Brain microvascular endothelial cell (primary cell): ENCODE measurements at places on chromosomes 12 and 14.
A peak's percentile ranks its signal among the peaks of the same experiment; 100 is the strongest.

DNA sequence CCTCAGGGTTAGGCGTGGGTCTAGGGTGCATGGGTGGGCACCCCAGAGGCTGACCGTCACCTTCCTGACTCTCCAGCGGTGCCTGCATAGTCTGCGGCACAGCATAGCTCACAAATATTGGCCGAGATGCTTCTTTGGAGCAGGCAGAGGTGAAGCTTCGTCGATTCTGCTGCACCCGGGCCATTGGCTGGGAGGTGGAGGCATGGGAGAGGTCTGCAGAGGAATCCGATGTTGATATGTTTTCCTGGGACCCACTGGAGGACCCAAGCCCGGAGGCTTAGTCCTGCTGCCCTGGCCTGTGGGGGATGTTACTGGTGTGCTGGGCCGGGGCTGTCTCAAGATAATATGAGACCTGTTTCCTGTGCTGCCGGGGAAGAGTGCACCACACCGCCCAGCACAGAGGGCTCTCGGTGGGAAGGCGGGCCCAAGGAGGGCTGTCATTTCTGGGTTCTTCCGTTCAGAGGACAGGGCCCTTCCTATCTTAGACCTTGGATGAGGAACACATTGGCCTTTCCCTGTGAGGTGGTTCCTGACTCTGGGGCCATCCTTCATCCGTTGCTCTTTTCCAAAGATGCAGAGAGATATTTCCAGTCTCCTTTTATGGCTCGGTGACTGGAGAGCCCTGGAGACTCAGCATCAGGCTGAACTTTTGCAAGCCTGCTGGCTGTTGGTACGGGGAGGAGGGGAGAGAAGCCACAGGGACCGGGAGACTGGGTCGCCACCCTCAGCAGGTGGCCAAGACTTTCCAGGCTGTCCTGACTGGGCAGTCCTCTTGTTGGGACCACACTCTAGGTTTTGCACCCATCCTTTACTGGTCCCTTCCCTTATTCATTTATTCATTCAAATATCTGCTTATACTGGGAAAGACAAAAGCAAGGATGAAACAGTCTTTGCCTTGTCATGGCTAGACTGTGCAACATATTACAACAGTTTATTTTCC lies 143.5 kb downstream of the TSPAN9 start:
- no peak for DNase-seq

DNA sequence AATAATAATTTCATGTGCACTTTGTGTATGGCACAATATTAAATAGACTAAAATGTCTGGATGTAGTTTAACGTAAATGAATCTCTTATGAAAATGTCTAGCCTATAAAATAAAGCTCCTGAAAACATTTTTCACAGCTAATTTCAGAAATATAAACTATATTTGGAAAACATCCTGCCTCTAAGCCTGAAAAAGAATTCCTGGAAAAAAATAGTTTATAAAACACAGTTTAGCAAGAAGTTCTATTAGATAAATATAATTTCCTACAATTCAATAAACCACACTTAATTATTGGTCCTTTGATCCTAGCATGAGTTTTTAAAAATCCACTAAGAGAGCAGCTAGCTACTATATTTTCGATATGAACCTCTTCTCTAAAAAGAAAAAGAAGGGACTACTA lies 159.9 kb downstream of the ADAMTS20 start:
- DNase-seq = no peak

DNA sequence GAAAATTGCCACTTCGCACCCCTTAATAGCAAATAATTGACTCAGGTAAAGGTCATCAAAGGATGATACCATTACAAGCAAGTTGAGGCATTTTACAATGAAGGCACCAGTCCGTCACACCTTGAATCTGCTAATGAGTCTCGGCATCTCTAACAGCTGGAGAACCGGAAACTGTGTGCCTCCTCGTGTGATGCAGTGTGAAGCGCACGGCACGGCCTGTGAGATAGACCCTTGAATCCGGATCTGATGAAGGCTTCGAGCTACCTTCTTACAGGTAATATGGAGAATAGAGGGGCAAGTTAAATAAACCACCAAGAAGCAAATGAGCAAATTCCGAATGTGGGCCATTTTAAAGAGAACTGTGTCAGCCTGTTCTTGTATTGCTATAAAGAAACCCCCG lies 19.8 kb upstream of the TUBA1A start:
- DNase-seq = no peak

DNA sequence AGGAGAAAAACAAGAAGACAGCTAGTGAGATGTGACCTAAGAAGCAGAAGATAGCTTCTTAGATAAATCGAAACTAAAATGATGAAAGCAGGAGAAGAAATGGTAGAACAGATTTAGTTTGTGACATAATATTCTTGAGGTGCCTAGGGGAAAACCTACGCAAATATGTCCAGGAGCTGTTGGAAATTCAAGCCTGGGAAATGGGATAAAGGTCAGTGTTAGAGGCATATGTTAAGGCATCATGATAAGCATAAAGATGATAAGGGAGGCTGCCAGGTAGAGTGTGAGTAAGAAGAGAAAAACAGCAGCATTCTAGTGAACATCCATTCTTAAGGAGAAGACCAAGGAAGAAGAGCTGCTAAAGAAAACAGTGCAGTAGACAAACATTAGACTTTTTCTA lies 109.6 kb upstream of the LGR5 start:
- DNase-seq = no peak

GRCh38 chr12:70305794-70306193 lies 60.3 kb upstream of the KCNMB4 start:
- no peak for DNase-seq

GRCh38 chr14:89956661-89957009 lies 908 bp downstream of the TDP1 start:
- no peak for DNase-seq

DNA sequence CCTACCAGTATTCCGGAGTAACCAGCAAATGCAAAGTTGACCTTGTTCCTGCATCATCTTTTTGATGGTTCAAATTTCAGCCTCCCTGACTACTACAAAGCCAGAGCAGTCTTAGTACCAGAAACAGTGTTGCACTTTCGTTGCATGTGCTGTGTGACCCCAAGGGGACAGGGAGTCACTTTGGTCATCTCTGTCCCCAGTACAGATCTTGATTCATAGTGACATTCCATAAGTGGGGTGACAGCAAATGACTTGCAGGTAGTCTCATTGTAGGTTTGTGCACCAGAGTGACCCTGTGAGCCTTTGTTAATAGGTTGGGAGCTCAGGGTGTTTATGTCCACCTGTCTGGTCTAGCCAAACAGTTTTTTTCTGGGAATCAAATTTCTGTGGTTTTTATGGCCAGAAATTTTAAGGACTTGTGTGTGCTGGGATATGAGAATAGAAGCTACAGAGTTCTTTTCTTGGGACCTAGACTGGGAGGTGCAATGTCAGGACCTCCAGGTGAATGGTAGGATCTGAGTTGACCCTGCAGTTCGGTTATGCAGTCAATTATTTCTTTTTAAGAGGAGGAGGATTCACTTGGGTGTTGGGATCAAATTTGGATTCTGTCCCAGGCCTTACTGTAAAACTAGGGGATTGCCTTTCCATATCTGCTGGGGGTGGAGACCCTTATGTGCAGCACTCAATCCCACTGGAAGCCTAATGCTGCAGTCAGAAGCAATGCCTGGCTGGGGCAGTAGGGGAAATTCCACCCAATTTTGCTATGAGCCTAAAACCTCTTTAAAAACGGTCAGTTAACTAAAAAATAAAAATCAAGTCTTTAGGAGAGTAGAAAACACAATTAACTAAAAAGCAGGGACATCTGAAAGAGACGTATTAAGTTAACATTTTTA lies 10.1 kb downstream of the EIF5 start:
- DNase-seq = no peak

- DNase-seq = no peak
Observed at GRCh38 chr12:130405332-130405731, 67.6 kb downstream of the PIWIL1 start.

DNA sequence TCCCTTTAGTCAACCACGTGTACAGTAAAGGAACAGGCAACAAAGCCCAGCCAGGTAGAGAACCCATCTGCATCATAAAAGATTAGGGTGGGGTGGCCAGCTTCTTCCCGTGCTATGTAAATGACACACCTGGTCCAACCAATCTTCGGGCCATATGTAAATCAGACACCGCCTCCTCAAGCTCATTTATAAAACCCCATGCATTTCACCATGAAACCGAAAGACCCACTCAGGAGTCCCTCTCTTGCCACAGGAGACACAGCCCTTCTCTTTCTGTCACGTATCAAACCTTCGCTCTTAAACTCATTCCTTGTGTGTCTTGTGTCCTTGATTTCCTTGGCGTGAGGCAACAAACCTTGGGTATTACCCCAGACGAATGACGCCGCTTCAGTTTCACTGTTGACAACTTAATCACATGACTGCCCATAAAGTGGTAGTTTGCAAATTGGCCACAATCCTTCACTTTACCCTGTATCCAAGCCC lies 59.8 kb upstream of the TBPL2 start:
- DNase-seq = no peak

DNA sequence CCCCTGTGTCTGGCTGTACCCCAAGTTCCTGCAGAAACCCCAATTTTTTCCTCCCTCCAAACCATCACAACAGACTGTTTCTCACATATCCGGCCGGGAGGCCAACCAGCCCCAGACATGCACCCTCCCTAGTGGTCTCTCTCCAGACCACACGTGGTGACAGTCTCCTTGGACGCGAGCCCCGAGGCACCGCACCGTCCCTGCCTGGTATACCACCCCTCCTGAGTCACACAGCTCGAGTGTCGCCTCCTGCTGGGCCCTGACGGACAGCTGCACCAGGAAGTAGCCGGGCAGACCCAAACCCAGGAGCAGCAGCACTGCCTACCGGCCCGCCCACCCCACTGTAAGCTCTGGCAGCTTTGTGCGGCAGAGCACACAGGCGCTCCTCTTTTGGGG lies 97.4 kb downstream of the RFLNA start:
- DNase-seq = peak; percentile 79

GRCh38 chr12:26275313-26276131 lies 80.1 kb downstream of the SSPN start:
- DNase-seq = peak; percentile 32

DNA sequence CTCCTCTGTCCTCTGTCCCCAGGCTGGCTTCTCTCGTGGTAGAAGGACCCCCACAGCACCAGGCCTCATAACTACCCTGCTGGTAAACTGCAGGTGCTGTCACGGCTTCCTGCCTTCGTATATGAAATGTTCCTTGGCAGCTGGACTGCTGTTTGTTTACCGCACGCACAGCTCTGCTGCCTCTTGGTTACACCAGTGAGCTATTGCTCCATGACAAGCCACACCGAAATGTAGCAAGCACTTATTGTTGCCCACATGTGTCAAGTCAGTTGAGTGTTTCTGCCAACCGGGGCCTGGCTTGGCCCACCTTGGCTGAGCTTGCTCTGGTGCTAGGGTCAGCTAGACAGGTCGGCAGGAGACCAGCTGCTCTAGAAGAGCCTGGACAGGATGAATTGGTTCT lies 21.7 kb upstream of the TCL1B start:
- DNase-seq = no peak

DNA sequence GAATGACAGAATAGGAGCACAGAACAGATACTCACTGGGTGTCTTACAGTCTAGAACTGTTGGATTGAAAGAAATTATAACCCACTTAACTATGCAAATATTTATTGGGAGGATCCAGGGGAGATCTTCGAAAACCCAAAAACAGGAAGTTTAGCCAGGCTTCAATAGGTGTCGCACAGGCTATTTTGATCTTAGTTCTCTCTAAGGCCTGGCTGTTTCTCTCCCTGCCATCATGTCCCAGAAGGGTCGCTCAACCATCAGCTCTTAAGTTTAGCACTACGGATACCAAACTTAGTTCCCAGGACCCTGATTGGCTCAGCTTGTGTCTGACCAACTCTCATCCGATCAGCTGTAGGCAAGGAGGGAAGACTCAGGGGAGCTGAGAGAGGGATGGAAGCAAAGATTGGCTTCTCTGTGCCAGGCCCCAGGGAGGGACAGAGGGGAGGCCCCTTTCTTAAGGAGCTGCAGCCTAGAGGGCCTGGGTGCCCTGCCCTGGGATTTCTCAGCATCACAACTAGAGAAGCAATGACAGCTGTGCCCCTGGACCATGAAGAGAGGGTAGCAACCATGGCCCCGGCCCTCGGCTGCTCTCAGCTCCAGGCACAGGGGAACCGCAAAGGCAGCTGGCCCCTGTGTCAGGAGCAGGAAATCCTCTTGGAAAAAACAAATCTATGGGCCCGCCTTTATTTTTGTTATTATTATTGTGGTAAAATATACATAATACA lies 13.5 kb downstream of the PHETA1 start:
- DNase-seq = no peak

DNA sequence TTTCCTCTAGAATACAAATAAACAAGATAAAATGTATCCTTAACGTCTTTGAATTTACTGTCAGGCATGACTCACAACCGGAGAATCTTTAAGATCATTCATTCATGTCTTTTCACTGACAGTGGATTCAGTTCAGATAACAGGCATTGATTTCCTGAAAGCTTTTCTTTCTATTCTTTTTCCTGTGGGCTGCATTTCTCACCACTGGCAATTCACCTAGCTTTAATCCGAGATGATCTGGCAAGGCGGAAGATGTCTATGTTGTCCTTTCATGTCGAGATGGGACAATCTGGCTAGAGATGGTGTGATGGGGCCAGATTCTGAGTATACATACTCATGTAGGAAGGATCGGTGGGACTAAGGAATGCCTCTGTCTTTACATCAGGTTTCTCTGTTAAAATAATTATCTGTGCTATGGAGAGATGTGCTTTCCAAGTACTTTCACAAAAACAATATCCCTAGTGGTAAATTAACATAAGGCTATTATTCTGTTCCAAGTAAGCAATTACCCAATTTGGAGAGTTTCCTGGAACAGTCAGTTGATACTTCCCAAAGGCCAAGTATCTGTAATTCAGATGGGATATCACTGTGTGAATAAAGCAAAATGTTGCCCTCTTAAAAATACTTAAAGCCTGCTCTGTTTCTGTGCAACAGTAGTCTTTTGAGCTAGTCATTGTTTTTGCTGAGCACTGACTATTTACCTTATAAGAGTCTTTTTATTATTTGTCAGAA lies 17.8 kb downstream of the ACSS3 start:
- peak; percentile 7 for DNase-seq

GRCh38 chr12:15527201-15528080 lies 205.1 kb downstream of the PTPRO start:
- DNase-seq = no peak

GRCh38 chr12:65192963-65193516 lies 23.7 kb downstream of the LEMD3 start:
- DNase-seq = no peak

DNA sequence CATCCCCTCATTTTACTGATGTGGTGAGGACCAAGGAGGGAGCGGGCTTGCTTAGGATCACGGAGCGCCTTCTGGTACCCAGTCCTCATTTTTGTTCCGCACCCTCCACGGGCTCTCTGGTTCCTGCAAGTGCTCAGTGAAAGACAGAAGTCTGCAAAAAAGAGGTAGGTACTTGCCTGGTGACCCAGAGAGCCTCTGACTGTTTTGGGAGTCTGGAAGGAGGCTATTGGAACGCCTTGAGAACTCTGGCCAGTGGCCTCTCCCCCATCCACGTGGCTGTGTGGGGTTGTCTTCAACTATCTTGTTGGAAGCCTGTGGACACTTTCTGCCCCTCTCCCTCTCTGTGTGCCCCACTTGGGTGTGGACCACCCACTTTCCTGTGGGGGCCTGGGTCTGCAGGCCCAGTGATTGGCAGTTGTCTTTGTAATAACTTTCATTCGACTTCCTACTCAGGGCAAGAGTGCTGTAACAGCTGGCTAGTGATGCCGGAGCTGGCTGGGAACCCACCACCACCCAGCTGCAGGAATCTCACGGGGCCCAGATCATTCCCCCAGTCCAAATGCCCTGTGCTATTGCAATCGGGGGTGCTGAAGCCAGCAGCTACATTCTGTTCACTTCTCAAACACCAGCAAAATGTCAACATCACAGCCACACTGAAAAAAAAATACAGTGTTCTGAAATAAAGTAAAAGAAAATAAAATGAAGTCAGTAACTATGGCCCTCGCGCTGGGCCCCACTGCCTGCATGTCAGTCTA lies 122.8 kb downstream of the PRMT8 start:
- no peak for DNase-seq
